ENCODE measurements at places on chromosomes 13 and 19.

- DNase-seq: no peak
These were observed 476.6 kb upstream of the NBEA start for GRCh38 chr13:34465423-34465922.

GRCh38 chr19:39304185-39304513 is 7.9 kb downstream of the IFNL1 start:
- DNase-seq: no peak

GRCh38 chr13:97826421-97827012 is 127.0 kb upstream of the IPO5 start:
- no peak for DNase-seq

- no peak for DNase-seq
These were observed 3.0 kb upstream of the NANOS2 start for GRCh38 chr19:45917421-45918091.

GRCh38 chr13:42614436-42615035 is 40.6 kb downstream of the TNFSF11 start:
- no peak for DNase-seq

DNA sequence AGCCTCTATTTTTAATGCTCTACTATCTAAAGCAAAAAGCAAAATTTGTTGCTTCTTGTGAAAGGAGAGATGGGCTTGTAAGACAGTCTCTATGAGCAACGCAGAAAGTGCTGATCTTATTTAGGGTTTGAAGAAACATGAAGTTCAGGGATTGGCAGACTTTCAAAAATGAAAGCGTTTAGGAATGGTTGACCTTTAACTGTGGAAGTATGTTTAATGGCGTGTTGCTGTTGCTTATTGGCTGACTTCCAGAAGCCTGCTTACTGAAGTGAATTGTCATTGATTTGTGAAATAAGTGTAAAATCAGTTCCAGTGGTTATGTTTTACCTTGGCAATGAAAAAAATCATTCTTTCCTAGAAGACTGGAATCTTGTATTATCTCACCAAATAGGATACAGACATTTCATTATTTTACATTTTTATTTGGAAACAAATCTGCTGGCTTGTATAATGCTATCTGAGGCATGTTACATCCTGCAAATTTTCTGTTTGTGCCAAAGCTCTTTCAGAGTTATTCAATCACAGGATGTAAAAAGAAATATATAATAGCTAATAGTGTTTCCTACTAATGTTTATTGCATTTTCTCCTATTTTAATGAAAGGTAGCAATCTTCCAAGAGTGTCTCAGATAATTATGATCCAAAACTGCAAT is 221.3 kb upstream of the SLITRK6 start:
- DNase-seq: no peak
